ENCODE measurements at places on chromosomes 1 and 21.

DNA sequence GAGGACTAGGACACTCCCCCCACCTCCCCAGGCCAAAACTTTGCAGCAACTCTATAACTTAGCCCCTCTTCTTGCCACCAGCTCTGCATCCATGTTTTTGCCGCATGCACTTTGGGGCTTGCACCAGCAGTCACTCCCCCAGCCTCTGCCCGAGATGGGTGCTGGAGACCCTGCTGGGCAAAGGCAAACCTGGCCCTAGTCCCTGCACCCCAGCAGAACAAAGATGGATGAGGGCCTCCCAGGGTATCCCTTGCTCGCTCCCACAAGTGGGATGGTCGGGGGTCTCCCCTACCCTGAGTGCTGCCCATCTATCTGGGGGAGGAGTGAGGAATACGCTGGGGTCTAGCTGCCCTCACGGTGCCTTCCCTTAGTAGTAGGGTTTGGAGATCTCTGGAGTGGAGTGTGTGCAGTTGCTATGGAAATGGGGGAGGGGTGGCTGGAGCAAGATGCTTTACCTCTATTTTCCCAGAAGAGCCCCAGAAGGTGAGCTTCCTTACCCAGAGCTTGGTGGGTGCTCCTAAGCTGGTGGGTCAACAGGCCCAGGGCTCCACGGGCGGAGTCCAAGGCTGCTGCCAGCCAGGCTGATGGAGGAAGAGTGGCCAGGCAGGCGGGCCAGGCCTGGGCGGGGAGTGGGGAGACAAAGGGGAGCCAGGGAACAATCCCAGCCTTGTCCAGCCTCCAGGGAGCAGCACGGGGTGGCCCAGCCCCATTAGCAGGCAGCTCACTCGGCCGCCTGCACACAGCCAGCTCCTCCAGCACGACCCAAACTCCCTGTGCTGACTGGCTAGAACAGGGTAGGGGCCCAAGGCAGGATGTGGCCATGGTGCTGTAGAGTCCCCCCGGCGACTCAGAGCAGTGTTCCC lies at the start of gene PAQR6:
TSS of gene PAQR6 (minus strand) at position 597 of the 863 bp plus-strand sequence. CDS start 1,325 bp downstream, outside the sequence.
- no peak for DNase-seq

DNA sequence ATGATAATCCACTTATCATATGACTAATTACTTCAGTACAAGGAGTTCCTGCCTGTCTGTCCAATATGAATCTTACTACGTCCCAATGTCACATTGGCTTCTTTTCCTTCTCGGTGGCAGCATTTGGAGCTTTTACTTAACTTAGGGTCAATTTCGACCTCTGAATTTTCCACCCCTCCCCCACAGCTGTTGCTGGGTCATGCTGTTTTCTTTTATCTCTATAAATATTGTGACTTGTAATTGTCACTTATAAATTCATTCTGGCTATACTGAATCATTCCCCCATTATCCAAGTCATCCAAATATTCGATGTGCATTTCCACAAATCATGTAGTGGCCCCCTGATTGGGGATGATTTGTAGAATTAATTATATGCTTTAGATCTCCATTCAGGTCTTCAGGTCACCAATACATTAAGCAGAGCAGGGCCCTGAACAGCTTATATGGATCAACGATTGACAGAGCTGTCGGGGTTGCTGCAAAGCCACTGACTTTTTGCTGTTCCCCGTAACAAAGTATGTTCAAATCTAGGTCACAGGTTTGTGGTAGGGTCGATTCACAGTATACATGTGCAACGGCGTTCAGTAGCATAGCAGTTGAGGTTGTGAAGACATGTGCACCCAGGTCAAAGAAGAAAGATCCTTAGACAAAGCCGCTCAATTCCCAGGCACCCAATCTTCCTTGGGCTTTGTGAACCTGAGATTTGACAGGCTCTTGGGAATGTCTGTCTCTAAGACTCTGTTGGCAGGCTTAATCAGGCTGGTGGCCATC lies 18.3 kb upstream of the RNU1-4 start:
- no peak for DNase-seq

DNA sequence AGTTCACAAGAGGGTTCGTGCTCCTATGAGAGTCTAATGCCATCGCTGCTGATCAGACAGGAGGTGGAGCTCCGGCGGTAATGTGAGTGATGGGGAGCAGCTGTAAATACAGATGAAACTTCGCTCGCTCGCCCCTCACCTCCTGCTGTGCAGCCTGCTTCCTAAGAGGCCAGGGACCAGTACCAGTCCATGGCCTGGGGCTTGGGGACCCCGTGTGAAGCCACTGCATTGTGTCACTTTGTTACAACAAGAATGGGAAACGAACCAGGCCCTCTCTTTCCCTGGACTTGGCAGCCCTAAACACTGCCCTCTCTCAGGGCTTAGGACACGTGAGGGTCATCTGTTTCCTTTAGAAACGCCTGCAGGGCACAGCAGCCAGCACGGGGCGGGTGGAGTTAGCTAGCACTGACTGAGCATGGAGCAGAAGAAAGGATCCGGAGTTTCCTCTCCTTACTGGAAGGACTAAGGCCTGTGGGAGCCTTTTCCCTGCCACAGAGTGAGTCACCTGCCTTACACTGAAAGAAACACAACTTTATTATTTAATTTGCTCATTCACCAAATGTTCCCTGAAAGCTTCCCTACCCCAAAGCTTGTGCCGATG lies 185.2 kb upstream of the TMEM51 start:
- no peak for DNase-seq

DNA sequence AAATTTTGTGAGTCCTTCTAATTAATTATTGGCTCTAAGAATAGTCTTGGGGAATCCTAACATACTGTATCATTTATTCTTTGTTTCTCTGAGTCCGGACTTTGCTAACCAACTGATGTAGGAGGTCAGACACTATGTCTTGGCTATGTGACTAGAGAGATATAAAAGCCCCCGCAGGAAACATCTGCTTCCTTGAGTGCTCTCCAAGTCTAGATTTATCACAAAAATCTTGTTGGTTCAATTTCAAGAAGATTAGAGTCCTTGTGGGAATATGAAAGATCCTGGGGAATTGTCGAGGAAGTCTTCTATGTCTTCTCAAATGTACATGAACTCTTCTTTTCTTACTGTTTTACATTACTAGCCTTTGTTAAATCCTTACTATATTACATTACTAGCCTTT lies 1712.5 kb downstream of the NCAM2 start:
- no peak for DNase-seq

GRCh38 chr1:160400223-160400645 lies at the start of gene VANGL2:
Gene VANGL2, plus strand, starts transcription at chr1:160400564. Its CDS starts 15,274 bp downstream, at chr1:160415838.
- DNase-seq: no peak

GRCh38 chr1:110205591-110206155 lies 4.4 kb upstream of the KCNC4 start:
- no peak for DNase-seq

DNA sequence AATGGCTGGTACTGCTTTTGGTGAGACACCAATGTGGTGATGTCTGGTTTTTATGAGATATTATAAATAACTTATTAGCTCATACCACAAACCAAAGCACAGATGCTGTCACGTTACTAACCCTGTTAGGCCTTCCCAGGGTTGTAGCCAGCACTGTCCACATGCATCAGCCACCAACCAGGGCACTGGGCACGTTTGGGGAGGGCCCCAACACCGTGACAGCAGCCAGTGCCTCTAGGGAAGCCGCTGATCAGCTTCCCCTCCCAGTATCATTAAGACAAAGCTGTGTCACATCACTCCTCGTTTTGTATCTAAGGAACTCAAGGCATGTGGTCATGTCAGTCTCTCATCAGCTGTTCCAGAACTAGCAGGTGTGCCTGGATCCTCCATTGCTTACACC lies 13.9 kb downstream of the URB1 start:
- DNase-seq: no peak

DNA sequence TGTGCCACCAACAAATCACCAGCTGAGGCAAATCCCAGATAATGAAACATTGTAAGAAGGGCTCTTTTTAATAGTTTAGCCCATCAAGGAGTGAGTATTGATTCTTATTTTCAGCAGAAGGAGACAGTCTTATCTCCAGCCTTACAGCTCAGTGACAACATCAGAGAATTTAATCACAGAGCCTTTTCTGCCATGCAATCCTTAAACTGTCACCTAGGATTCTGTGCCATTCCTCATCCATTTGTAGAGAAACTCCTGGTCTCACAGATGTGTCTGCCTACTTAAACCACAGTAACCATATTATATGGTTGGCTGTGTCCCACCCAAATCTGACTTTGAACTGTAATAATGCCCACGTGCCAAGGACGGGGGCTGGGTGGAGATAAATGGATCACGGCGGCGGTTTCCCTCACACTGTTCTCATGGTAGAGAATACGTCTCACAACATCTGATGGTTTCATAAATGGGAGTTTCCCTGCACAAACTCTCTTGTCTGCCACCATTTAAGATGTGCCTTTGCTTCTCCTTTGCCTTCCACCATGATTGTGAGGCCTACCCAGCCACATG lies 217.7 kb downstream of the RERE start:
- DNase-seq: no peak

DNA sequence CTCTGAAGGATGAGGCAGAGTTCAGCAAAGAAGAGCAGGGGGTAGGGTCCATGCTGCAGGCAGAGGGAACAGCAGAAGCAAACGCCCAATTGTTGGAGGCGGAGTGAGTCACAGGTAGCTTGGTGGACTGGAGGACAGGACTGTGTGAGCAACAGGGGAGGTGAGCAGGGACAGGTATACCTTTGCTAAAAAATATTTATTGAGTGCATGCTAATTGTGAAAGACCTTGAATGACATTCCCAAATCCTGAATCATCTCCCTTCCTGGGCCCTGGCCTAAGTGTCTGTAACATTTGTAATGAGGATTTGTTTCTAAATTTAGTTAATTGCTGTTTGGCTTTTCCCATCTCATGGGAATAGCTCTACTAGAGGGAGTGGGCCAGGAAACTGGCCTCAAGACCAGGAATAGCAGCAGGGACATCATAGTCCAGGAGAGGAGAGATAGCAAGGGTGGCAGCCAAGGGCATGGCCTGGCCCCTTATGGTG lies 123.7 kb downstream of the FOXD2 start:
- DNase-seq: no peak

GRCh38 chr1:49854741-49855140 lies 169.0 kb downstream of the AGBL4 start:
- DNase-seq: no peak

GRCh38 chr21:44923480-44924084 lies 2.9 kb upstream of the ITGB2 start:
- no peak for DNase-seq
